ENCODE measurements at places on chromosomes 1 and 21. TPM values are rescaled to one million over a fixed set of nuclear protein-coding genes. Genes with fewer than 3 reads are reported as not detected.

GRCh38 chr21:36487641-36488307 lies 7.9 kb upstream of the CLDN14 start:
- DNase-seq, result no peak

DNA sequence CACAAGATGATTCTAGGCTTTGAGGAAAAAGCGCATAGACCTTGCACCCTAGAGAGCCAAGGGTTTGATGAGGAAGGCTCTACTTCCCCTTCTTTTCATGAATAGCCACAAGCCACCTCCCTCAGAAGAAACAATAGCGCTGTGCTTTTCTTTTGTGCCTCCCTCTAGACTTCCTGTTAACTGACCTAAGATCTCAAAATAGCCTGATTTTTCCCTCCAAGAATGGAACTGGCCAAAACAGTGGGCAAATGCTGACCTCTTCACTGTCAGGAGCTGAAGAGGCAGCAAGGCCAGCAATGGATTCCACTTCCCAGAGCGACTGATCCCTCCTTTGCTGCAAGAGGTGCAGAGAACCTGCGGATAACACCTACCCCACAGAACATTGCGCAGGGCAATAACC lies 362.8 kb downstream of the KCNH1 start:
- DNase-seq, result no peak

DNA sequence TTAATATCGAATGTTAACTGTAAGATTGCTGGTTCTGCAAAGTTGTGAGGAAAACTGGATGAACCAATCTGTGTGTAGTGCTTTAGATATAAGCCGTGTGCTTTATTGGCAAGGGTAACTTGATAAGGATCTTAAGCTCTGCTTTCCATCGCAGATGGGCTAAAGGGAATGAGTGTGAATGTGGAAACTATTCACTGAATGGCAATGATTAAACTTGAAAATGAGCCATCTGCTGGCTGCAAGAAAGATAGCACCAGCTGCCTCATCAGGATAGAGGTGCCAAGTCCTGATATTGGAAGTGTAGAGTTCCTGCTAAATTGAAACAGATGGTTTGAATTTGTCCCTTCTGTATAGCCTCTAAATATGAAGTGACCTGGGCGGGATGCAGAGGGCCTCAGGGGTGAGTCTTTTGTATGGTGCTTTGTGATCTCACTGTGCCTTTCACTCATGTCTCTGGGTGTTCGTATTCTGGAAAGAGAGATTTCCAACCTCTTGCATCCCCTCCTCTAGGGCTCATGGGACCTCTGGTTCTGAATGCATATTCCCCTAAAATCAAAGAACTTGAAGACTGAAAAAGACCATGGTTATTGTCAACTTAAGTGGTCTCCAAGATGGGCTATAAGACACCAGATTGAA lies 9.2 kb downstream of the FCRL3 start:
- DNase-seq, result no peak

- DNase-seq, result no peak
These were observed 97.9 kb downstream of the DISP1 start for GRCh38 chr1:222912730-222913129.

DNA sequence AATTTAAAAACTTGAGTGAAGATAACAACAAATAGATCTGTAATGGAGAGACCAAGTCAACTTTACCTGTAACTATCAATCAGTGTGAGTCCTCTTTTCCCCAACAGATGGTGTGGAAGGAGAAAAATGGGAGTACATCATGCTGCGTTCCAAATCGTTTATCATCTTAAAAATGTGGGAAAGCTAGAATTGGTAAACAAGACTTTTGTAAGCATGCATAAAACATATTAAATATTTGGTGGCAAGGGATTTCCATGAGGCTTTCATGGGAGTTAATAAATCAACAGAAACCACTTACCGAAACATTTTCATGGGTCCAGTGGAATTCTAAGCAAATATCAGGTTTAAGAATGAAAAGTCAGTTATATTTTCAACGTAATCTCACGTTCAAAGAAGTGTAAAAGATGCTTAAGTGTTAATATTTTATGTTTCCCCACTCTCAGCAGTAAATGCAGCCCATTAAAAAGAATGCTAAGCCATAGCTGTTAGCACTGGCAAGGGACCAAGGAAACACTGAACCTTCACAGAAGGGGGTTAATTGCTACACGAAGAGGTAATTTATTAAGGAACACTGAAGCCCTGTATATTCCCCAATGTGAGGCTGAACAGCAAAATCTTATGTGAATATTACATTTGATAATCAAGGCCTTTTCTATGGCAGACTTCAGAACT lies 117.0 kb downstream of the ZC3H11B start:
- no peak for DNase-seq

DNA sequence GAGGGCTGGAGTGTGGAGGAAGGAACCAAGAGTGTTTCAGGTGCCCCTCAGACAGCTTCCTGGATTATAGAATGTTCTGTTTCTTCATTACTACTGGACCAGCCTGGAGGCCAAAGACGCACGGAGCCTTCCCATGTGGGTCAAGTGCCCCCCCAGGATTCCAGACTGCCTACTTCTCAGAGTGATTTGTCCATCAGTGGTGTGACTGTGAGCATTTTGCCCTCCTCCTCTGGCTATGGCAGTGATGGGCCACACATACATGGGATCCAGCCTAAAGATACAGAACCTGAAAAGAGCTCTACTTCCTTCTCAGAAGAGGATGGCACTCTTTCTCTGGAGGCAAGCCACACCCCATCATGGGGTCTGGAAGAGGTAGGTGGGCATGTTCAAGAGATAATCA lies 64.9 kb downstream of the MACF1 start:
- DNase-seq, result no peak

GPR137B gene
- 5.6 TPM for total RNA-seq

TMEM269 gene
- 0.33 TPM for total RNA-seq

TNFRSF9 gene
- 64.0 TPM for total RNA-seq

CALML6 gene
- 0.26 TPM for total RNA-seq

UBE2U gene
- not detected for total RNA-seq

TCHH gene
- total RNA-seq, result not detected
